ENCODE measurements at places on chromosomes 7 and 10.
A peak's percentile ranks its signal among the peaks of the same experiment; 100 is the strongest.

DNA sequence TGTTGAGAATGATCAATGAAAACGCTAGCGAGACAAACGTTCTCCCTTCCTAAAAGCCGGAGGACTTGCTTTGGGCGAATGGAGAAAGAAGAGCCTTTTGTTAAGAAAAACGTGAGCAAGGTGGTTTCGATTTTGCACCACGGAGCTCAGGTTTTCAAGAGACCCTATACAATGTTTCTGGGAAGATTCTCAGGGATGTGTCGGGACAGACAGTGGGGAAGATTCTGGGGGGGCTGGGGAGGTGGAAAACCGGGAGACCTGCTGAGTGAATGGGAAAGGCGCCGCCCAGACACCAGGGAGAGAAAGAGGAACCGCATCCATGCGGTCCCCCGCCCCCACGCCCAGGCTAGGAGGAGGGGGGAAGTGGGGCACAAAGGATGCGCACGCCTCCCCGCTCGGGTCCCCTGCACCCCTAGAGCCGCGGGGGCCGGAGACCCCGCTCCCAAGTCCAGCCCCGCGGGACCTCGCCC lies 745 bp downstream of the YWHAG start:
- peak; percentile 47 for DNase-seq

GRCh38 chr7:26087321-26088091 lies 64.5 kb upstream of the NFE2L3 start:
- DNase-seq, result no peak

GRCh38 chr10:62527019-62527827 lies 153.1 kb downstream of the ZNF365 start:
- no peak for DNase-seq

DNA sequence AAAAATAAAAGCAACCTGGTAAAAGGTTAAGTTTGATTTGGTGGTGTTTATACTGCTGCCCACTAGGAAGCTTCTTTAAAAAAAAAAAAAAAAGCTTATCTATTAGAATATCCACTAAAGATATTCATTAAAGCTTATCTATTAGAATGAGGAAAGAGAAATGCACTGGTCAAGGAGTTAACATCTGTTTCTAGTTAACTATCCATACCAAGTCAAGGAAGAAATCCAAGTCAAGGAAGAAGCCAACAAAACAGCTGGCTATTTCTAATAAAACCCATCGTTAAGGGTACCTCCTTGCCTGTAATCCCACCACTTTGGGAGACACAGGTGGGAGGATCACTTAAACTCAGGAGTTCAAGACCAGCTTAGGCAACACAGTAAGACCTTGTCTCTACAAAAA lies 82.6 kb downstream of the JMJD1C start:
- DNase-seq, result no peak

DNA sequence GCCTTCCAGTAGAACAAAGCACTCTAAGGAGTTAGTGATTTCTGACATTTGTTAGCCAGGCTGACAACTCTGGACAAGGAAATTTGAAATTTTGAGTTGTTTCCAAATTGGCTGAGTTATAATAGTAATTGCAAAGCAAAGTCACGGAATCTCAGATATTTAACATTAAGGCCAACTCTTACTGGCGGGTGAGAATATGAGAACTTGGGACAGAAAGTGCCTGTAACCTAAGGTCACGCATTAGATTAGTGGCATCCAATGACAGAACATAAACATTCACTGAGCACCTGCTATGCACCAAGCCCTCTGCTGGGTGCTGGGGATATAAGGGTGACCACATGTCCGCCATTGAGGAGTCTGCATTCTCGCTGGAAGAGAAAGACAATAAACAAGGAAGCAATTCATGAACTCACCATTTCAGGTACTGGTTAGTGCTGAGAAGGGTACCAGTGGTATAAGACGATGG lies 45.5 kb upstream of the CHST15 start:
- no peak for DNase-seq

DNA sequence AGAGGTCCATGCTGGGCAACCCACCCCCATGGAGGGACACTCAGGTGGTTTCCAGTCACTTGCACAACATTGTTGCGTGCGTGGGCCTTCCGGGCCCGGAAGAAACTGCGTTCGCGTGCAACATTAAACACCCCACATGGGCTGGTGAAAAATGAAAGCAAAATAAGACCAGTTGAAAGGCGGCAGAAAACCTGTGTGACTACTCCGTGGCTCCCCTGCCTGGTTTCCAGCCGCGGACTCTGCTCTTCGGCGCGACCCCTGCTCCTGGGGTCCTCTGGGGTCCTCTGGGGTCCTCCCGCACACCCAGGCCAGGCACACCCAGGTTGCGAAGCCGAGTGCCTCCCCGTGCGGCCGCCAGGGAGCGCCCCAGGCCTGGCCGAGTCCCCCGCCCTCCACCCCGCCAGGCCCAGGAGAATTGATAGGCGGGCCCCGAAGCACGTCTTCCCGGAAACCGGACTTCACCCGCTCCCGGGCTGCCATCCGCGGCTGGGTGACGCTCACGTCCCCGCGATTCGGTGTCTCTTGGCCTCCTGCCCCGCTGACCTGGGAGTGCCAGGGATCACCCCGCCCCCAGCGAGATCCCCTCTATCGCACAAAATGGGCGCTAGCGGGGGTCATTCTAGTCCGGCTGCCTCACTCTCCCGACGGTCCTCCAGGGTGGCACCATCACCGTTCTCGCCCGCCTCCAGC lies 1.9 kb upstream of the SH2D4B start:
- DNase-seq, result peak; percentile 89

DNA sequence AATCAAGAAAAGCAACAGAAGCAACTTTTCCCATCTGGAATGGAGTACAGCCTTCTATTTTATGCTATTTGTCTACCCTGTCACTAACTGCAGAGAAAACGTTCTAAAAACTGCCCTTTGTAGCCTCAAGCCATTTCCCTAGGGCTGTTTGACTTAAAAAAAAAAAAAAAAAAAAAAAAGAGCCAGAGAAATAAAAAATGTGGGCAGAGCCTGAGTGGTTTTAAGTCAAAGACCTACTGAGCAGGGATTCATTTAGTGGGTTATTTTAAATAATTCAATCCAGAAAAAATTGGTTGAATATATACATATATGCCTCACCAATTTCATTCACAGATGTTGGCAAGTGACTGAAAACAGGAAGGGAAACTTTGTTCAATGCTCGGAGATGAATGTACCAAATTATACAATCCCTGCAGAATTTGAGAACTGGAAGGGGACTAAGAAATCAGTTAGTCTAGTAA lies 75.2 kb downstream of the PPP1R3C start:
- no peak for DNase-seq

GRCh38 chr10:98694014-98694413 lies 247.3 kb upstream of the HPS1 start:
- DNase-seq, result no peak

DNA sequence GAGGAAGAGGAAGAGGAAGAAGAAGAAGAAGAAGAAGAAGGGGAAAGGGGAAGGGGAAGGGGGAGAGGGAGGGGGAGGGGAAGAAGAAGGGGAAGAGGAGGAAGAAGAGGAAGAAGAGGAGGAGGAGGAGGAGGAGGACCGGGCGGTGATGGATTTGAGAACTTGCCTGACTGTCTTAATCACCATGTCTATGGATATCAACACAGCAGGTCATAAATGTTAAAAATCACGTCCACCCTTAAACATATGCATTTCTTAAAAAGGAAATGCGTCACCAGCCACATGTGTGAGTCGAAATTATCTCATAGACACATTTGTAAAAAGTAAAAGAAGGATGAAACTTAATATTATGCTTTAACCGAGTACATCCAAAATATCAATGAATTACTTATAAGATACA lies 42.1 kb upstream of the INSIG1 start:
- no peak for DNase-seq

GRCh38 chr7:42210333-42210732 lies 26.7 kb downstream of the GLI3 start:
- no peak for DNase-seq

- no peak for DNase-seq
Observed at GRCh38 chr10:99280472-99280871, 44.8 kb upstream of the HPSE2 start.

DNA sequence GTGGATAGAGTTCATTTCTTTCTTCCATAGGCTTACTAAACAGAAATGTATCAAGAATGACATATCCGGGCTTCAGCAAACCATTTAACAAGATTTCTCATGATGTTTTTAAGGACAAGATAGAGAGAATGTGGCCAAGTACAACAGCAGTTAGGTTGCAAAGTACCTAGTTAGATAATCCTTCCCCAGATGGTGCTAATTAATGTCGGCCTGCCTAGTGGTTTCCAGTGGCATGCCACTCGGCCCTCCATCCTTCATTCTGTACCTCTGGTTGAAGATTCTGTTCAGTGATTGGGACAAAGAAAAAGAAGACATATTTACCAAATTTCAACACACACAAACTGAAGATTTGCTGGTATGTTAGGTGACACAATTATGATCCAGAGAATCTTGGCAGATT lies 212.1 kb downstream of the MACC1 start:
- DNase-seq, result peak; percentile 15

DNA sequence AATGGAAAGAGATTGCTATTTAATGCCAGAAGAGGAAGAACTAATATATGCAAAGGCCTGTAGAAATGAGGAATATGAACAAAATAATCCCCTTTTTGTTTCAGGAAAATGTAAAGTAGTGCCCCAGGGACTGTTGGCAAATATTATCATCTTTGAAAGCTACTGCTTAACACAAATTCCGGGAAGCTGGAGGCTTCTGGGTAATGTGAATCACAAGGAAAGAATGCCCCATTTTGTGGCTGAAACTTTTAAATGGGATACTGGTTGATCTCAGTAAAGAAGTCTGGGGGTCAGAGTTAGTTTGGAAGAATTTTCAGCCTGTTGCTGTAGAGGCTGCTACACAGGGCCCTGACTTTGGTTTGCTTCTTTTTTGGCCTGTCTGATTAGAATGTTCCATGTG lies 141.0 kb downstream of the PTEN start:
- peak; percentile 51 for DNase-seq

GRCh38 chr10:87860156-87860795 lies 3.1 kb downstream of the KLLN start:
- peak; percentile 37 for DNase-seq

DNA sequence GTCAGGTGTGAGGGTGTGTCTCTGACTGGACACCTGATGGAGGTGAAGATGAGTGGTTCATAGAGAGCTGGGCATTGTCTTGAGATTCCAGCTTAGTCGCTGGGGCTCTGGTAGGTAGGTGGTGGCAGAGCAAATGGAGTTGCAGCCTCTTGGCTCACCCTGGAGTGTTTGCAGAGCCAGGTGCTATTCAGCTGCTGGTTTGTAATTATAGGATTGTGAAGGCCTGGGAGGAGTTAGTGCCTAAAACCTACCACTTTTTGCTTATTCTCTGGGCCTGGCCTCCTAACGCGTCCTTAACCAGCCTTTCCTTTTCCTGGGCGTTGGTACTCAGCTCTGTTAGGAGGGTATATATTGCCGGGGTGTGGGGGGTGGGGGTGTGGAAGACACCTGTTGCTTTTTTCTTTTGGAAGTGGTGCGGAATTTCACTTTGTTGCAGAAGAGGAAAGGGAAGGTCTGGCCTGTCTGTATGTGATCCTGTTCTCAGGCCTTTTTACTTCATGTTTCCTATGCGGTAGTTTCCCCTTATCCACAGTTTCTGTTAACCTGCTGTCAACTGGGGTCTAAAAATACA lies 3.2 kb downstream of the PPRC1 start:
- DNase-seq, result no peak

DNA sequence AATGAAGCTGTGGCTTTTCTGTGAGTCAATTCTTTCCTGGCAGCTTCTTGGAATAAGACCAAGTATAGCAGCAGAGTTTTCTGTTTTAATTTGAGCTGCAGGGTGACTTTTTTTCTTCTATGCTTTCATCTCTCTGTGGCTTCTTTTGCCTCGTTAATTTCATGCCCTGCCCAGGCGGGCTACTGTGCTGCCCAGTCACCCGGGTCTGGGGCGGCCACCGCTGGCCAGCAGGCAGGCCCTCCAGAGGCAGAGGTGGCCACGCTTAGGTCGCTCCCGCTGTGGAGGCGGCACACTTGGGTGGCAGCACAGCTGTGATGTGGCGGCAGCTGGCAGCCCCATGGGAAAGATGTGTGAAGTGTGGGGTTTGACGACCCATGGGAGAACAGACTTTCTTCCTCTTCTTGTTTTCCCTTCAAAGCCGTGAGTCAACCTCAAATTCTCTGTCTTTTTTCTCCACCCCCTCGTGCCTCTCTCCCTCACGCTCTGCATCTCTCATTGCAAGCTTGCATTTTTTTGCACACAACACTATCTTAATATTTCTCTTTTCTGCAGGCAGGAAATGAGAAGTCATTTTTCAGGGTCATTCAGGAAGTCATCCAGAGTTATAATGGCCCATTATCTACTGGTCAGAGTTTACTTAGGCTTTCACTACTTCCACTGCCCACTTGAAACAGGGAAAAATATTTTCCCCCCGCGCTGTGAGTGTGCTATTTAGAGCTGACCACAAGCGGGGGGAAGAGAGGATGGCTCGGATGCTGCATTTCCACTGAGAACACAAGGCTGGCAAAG lies 67.8 kb downstream of the EGFR start:
- peak; percentile 74 for DNase-seq

- DNase-seq, result peak; percentile 51
Observed at GRCh38 chr10:61902445-61903220, 1.1 kb downstream of the ARID5B start.

GRCh38 chr10:96714746-96715255 lies 5.5 kb downstream of the PIK3AP1 start:
- DNase-seq, result no peak

GRCh38 chr7:20980668-20981264 lies 194.1 kb upstream of the SP8 start:
- no peak for DNase-seq

DNA sequence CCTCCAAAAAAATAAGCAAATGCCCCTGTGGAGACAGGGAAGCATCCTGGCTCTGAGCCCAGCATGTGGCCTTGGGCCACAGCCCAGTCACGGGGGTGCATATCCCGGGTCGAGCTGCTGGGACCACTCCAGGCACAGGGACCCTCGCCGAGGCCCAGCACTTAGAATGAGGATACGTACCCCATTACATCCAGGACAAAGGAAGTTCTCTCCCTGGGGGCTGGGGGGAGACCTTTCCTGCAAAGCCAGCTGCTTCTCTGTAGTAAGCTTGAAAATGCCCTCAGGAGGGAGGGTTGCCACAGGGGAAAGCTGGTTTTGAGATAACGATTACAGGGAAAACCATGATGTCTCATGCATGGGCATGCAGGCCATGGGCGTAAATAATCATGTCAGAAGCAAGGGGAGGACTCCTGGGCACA lies 75.5 kb downstream of the HIPK2 start:
- DNase-seq, result no peak

GRCh38 chr7:133003052-133003910 lies 78.6 kb downstream of the CHCHD3 start:
- DNase-seq, result no peak

- DNase-seq, result peak; percentile 71
Observed at GRCh38 chr10:30436191-30436611, 2.2 kb downstream of the MAP3K8 start.
